Activated CD8-positive, alpha-beta T cell treated with anti-CD3 and anti-CD28 coated beads for 36 hours (primary cell): ENCODE measurements at places on chromosomes 6 and 20.

DNA sequence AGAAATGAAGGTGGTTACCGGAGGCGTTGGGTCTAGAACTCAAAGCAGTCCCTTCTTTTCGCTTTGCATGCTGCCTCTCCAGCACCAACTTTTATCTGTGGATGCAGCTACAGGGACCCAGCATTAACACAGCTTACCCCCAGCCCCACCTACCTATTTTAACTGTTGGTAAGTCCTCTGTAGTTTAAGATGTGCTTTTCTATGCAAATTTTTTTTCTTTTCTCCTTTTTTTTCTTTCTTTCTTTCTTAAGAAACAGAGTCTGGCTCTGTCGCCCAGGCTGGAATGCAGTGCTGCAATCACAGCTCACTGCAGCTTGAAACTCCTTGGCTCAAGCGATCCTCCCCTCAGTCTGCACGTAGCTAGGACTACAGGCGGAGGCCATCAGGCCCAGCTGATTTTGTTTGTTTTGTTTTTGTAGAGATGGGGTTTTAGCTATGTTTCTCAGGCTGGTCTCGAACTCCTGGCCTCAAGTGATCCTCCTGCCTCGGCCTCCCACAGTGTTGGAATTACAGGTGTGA, 6.5 kb upstream of the USP45 start:
- no peak for DNase-seq

- peak; percentile 85 for DNase-seq
Measured at GRCh38 chr6:4059115-4059777, 19.7 kb downstream of the FAM217A start.

DNA sequence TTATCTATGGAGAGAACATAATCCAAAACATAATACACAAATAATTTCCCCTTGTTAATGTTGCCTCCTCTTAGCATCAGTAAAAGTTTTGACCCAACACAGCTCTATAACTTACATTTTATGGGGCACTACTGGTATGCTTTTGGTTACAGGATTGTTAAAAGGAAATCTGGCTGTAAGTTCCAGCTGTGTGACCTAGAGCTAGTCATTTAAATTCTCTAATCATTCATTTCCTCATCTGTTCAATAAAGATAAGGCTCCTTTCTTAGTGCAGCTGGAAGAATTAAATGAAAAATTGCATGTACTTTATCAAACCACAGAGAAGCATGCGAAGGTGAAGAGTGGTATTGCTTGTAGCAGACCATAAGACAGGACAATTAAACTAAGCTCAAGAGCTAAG, 4.6 kb downstream of the SLC17A2 start:
- DNase-seq, result no peak

GRCh38 chr6:6331393-6331792, 10.9 kb upstream of the F13A1 start:
- DNase-seq, result no peak

DNA sequence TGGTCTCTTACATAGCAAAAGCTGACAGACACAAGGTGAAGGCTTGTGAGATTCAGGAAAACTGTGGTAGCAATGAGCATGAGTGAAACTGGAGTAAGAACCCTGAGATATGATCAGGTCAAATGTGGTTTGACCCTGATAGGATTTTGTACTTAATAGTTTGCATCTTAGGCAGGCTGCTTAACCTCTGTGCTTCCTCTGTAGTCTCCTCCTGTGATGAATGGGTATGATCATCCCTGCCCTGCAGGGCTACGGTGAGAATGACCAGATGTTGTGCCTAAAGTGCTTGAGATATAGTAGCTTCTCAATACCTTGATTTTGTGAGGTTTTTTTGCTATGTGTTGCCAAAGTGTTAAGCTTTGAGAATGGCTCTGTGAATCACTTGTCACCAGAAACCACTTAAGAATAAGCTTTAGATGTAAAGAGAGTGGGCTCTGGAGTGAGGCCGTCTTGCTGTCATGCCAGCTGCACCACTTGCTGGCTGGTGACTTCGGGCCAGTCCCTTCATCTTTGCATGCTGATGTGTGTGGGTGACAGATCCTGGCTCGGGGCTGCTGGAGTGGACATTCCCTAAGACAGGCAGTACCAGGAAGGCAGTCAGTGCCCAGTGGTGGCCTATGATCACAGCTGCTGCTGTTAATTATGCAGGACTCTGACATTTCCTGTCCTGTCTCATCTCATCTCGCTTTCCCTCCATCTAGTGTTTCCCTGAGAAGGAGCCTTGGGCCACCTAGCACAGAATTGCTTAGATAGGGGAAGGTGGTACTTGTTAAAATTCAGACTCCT, 254.7 kb downstream of the NFATC2 start:
- DNase-seq, result no peak

GRCh38 chr6:43835872-43836419, 65.9 kb downstream of the VEGFA start:
- DNase-seq, result no peak

DNA sequence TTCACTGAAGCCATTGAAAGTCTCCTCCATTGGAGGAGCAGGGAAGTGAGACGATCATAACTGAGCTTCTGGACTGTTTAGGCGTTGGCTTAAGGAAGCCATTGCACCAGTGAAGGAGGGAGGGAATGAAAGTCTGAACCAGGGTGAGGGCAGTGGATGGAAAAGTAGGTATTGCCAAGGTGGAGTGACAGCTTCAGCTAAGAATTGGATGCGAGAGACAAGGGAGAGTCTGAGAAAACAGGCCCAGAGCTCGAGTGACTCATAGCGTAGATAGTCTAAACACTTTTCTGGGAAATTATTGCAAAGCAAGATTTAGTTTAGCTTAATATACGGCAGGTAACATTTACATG, 4.5 kb downstream of the DSP start:
- no peak for DNase-seq

DNA sequence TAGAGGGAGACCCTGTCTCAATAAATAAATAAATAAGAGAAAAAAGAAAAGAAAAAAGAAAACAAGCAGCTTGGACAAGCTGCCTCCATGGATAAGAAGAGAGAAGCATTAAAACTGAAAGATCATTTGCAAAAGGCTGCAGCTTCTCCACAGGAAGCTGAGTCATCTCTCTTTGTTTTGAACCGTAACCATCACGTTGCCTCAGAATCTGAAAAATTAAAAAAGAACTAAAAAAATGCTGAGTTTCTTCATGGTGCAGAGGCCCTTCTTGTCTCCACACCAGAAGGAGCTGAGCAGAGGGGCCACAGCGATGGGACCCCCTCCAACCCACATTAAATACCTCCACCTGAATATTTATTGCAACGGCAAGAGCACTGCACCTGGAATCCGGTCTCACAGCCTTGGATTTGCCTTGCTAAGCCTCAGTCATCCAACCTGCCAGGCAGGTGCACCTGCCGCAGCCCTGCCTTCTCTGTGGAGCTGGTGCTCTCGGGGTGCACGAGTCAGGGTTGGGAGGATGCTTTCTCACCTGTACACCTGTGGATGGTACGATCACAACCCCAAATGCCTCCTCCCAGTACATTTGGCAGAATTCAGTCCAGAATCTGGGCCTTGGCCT, 28.1 kb downstream of the TOX2 start:
- peak; percentile 41 for DNase-seq

GRCh38 chr6:108998485-108998884, 96.2 kb downstream of the SESN1 start:
- no peak for DNase-seq

- DNase-seq, result no peak
Measured at GRCh38 chr6:130936933-130937332, 109.7 kb downstream of the SMLR1 start.

- peak; percentile 20 for DNase-seq
Measured at GRCh38 chr6:7313505-7314165, 636 bp upstream of the SSR1 start.

DNA sequence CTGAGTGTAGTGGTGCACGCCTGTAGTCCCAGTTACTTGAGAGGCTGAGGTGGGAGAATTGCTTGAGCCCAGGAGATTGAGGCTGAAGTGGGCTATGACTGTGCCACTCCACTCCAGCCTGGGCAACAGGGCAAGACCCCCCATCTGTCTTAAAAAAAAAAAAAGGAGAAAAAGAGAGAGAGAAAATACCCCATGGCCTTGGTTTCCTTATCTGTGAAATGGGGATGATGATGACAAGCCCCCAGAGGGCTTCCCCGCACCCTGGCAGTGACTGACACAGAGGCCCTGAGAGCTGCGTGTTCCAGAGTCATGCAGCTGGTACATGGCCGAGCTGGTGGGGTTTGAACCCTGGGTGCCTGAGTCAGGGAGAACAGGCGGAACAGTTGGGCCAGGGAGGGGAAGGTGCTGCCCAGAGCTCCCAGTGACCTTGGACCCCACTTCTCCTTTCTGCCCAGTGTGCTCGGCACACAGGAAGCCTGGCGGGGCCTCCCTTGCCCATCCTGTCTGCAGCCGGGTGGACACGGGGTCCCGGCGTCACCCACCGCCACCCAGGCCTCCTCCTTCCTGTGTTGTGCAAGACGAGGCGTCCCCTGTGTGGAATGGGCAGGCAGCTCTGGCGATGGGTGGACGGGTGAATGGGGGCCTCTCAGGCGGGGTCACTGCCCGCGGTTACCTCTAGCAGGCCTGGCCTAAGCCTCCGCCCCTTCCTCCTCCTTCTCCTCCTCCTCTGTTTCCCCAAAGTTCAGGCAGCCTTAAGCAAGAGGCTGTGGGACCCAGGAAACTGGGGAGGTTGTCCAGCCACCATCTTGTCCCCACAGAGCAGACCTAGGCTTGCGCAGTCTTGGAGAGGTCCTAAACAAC, 84.2 kb downstream of the CEBPB start:
- DNase-seq, result no peak

DNA sequence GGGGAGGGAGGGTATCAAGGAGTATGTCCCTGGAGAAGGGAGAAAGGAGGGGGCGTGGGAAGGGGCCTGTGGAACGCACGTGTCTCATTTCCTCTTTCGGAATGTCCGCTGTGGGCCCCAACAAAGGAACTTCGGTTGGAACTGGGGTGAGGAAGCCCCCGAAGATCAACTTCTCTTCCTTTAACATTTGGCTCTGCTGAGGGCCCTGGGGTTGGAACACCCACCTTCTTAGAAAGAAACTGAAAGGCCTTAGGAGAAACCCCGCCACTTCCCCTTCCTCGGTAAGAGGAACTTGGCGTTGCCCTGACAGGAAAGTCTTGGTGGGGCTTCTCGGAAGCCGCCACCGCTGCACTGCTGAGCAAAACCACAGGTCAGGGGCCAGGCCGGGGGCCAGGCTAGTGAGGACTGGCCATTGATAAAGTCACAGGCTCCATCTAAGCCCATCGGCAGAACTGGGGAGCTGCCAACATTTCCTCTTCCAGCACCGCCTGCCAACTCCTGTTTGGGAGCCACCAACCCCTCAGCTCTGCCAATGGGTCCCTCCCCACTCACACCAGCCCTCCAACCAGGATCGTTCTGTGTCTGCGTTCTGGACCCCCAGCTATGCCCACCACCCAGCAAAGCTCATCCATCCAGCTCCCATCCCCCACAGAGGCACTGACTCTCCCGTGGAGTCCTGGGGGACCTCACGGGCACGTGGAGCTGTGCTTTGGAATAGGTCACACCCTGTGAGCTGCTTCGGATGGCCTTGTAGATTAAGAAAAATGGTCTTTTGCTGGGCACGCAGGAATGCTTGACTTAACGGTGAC, 44.8 kb downstream of the FGD2 start:
- DNase-seq, result peak; percentile 92

DNA sequence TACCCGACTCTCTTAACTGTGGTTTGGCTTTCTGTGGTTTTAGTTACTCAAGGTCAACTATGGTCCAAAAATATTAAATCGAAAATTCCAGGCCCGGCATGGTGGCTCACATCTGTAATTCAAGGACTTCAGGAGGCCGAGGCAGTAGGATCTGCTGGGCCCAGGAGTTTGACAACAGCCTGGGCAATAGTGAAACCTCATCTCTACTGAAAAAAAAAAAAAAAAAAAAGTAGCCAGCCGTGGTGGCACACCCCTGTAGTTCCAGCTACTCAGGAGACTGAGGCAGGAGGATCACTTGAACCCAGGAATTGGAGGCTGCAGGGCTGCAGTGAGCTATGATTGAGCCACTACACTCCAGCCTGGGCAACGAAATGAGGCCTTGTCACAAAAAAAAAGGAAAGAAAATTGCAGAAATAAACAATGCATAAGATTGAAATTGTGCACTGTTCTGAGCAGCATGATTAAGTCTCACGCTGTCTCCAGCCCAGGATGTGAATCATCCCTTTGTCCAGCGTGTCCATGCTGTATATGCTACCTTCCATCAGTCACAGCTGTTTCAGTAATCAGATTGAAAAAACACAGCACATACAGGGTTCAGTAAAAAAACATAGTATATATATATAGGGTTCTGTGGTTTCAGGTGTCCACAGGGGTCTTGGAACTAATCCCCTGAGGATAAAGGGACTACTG, 40.7 kb downstream of the RGS17 start:
- no peak for DNase-seq
